ENCODE measurements at places on chromosomes 6 and 20.

DNA sequence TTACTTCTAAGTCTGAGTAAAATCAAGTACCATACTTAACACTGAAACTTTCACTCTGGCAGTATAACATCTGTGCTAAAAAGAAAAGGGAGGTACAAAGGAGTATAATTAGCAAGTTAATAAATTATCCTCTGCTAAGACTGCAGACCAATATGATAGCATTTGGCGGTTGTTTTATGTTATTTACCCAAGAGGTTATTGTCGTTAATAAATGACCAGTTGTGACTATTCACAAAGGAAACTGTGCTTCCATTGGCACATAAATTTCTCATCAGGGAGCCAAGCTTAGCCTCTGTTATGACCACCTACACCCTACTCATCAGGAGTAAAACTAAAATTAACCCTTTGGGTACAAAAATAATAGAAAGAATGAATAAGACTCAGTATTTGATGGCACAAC lies 86.5 kb downstream of the CRYBG1 start:
- DNase-seq, result no peak

DNA sequence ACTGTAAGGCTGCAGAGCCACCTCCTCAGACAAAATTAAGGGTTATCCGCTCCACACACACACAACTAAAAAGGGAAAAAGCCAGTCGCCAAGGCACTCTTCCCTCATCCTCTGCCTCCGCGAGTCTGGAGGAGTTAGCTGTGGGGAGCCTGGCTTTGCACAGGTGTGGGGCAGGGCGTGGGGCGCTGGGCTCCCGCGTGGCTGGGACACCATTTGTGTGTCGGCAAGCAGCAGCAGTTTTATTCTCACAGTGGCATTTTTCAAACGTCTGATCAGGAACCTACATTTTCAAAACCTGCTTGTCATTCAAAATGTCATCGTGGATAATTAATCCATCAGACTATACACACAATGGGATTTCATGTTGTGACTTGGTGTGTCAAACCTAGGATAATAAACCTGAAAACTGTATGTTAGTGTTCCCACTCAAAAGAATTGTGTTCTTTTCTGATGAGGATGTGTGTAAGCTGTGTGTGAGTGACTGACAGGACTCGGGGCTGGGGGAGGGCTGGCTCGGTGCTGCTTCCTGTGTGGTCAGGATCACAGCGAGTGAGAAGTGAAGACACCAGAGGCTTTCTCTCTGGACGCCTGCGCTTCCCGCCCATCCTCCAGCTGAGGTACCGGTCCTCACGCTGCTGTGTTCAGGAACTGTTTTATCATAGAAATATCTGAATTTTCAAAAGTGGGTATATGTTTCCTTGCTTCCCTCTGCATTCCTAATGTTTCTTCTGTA lies 83.1 kb downstream of the IRF4 start:
- peak; percentile 36 for DNase-seq

DNA sequence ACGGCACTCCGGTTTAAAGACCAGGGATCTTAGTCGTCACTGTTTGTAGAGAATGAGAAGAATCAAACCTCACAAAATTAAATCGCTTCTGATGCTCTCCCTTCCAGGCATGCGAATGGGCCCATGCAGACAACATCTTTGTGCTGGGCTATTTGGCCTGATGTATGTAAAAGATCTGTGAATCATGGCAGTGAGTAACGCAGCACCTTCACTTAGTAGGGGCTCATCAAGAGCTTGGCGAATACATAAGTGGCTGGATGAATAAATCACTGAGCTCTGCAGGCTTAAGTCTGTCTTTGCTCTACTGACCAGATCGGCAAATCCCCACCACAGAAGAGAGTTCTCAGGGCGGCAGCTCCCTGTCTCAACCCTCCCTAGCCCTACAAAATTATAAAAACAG lies 44.8 kb upstream of the AFDN start:
- DNase-seq, result no peak

GRCh38 chr6:151379933-151380847 lies 11.2 kb downstream of the ZBTB2 start:
- DNase-seq, result no peak

GRCh38 chr20:44209686-44210405 lies 725 bp downstream of the OSER1 start:
- no peak for DNase-seq

DNA sequence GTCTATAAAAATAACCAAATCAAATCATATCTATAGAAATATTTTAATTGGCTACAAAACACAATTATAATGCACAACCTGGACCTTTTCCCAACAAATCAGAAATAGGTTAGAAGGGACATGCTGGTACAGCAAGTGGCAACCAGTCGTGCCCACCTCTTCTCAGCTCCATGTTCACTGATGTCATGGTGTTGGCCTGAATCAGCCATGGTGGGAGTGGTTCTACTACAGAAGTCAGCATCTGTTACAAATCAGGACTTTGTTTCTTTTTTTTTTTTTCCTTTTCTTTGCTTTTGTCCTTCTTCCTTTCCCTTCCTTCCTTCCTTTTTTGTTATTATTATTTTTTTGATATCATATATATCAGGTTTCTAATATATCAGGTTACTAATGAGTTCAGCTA lies 91.2 kb downstream of the RALGAPA2 start:
- DNase-seq, result no peak

- no peak for DNase-seq
These were observed 65.0 kb upstream of the CCN6 start for GRCh38 chr6:111988926-111989325.

GRCh38 chr6:161104966-161105365 lies 113.4 kb downstream of the MAP3K4 start:
- DNase-seq, result no peak

DNA sequence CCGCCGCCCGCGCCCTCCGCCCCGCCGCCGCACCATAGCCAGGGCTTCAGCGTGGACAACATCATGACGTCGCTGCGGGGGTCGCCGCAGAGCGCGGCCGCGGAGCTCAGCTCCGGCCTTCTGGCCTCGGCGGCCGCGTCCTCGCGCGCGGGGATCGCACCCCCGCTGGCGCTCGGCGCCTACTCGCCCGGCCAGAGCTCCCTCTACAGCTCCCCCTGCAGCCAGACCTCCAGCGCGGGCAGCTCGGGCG lies 1.5 kb downstream of the FOXC1 start:
- no peak for DNase-seq

DNA sequence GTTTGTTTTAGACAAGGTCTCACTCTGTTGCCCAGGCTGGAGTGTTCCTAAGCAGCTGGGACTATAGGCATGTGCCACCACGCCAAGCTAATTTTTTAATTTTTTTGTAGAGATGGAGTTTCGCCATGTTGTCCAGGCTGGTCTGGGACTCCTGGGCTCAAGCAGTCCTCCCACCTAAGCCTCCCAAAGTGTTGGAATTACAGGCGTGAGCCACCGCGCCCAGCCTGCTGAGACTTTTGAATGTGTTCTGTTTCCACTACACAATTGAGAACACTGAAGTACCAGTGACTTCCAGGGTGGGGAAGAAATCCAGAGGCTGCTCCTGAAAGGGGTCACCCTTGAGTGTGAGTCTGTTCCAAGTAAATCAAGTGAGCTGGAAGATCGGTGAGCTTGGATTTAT lies 81.3 kb upstream of the ARMC2 start:
- no peak for DNase-seq

GRCh38 chr6:132207991-132208390 lies 193.3 kb downstream of the MOXD1 start:
- DNase-seq, result no peak

- no peak for DNase-seq
These were observed 218.6 kb upstream of the ZFP64 start for GRCh38 chr20:52410182-52410647.

GRCh38 chr6:139852488-139853140 lies 478.2 kb upstream of the CITED2 start:
- DNase-seq, result no peak

DNA sequence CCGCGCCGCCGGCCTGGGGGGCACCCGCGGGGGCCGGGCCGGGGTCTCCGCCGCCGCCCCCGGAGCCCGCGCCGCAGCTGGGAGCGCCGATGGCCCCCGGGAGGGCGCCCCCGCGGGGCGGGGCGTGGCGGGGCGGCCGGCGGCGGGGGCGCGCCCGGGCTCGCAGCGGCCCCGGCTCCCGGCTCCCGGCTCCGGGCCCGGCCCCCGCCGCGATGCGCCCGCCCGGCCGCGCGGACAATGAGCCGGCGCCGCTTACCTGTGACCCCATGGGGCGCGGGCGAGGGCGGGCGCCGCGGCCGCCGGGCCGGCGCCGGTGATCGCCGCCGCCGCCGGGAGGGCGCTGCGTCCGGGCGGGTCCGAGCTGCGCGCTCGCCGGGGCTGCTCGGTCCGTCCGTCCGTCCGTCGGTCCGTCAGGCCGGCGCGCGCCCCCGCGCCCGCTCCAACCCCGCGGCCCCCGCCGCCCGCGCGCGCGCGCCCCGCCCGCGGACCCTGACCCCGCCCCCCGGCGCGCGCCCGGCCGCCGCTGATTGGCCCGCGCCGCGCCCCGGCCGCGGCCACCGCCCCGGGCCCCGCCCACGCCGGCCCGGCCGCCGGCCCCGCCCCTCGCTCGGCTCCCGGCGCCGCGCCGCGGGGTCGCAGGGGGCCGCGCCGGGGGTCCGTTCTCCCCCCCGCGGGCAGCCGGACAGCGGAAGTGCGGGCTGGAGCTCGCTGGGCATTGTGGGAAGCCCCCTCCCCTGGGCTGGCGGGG lies at the start of gene ZBTB46:
Gene ZBTB46 (minus strand): TSS at position 424 of the 748 bp plus-strand sequence. CDS start 40,507 bp downstream, outside the sequence.
- DNase-seq, result no peak

GRCh38 chr20:10404023-10404628 lies 29.9 kb downstream of the MKKS start:
- no peak for DNase-seq

GRCh38 chr20:60263725-60264709 lies 305.8 kb downstream of the CDH26 start:
- no peak for DNase-seq

- DNase-seq, result no peak
These were observed 144.5 kb upstream of the MCHR2 start for GRCh38 chr6:100138346-100139022.

GRCh38 chr20:881051-881782 lies 34.9 kb downstream of the ANGPT4 start:
- no peak for DNase-seq

DNA sequence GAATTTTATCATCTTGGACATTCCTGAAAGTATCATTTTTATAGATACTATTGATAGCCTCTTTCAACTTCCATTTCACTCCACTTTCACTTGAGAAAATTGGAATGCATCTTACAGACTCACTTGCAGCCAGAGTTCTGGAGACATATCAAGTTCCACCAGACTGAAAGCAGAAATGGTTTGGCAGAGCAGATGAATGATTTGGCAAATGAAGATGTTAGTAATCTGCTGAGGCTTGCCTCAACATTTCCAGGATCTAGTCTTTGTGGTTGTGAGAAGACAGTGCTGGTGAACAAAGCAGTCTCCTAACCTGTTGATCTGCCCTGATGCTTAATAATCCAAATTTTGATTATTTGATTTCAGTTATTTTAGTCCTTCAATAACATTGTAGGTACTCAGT lies 202.6 kb downstream of the TRDN start:
- no peak for DNase-seq

DNA sequence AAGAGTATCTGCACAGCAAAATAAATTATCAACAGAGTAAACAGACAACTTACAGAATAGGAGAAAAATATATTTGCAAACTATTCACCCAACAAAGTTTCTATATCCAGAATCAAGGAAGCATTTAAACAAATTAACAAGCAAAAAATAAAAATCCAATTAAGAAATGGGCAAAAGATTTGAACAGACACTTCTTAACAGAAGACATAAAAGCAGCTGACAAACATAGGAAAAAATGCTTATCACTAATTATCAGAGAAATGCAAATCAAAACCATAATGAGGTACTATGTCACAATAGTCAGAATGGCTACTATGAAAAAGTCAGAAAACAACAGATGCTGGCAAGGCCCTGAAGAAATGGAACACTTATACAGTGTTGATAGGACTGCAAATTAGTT lies 434.2 kb upstream of the ADGRB3 start:
- DNase-seq, result no peak

- no peak for DNase-seq
These were observed 456.5 kb downstream of the UTRN start for GRCh38 chr6:144741659-144742058.

DNA sequence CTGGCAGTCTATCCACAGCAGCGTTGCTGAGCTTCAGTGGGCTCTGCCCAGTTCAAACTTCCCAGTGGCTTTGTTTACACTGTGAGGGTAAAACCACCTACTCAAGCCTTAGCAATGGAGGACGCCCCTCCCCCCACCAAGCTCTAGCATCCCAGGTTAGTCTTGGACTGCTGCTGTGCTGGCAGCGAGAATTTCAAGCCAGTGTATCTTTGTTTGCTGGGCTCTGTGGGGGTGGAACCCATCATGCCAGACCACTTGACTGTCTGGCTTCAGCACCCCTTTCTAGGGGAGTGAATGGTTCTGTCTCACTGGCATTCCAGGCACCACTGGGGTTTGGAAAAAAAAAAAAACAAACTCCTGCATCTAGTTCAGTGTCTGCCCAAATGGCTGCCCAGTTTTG lies 249.7 kb upstream of the SYNCRIP start:
- no peak for DNase-seq

DNA sequence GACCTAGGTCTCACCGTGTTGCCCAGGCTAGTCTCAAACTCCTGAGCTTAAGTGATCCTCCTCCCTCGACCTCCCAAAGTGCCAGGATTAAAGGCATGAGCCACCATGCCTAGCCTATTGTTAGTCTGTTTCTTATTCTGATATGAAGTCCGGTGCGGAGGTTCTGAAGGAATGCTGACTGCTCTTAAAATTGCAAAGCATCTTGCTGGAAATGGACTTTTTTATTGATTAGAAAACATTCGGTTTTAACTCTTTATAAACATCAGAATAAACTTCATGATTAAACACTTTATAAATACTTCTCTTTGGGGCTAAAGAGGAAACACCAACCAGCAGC lies 3.2 kb downstream of the TNFAIP3 start:
- DNase-seq, result no peak

DNA sequence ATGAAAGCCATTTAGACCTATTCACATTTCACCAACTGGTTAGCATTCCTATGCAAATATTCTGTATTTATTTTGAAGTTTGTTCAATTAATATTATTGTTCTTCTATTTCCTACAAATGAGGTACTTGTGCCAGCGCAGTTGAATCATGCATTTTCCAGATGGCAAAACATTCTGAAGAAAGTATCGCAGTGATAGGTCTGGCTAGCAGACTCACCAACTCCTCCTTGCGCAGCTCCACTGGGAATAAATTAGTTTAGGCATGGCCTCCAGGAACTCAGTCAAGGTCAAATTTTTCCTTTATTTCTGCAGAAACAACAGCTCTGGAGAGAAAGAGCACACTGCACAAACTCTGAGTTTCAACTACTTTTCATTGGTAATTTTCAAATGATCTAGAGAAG lies 437.7 kb downstream of the COL12A1 start:
- no peak for DNase-seq

- no peak for DNase-seq
These were observed 340.4 kb downstream of the CDC5L start for GRCh38 chr6:44727651-44728630.

- DNase-seq, result peak; percentile 28
These were observed 2.2 kb downstream of the C20orf173 start for GRCh38 chr20:35527122-35527769.

DNA sequence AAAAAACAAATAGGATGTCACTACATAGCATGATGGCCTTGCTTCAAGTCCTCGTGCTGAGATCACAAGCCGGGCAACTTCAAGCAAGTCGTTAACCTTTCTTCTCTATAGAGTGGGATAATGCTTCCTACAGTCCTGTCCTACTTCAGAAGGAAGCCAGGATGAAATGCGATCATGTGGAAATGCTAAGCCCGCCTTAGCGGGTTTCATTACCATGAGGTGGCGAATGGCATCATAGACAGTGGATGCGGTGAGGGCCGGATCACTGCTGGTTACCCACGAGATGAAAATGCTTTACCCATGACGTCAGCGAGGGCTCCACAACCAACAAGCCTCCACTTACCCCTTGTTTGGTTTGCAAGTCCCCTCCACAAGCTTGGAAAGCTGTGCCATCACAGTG lies 206.4 kb downstream of the TBXT start:
- no peak for DNase-seq

Data from posterior cingulate gyrus (tissue), 11 donors.